ENCODE measurements at places on chromosomes 2 and 18. TPM values are rescaled to one million over a fixed set of nuclear protein-coding genes. Genes with fewer than 3 reads are reported as not detected.

The PROM2 gene
- 0.09 TPM for polyA plus RNA-seq

The HRH4 gene
- polyA plus RNA-seq: not detected

The VSNL1 gene
- 3.9 TPM for polyA plus RNA-seq

The TUBA4B gene
- not detected for polyA plus RNA-seq

GRCh38 chr2:201969938-201970785 lies 63.5 kb upstream of the FZD7 start:
- peak; percentile 98 for DNase-seq

DNA sequence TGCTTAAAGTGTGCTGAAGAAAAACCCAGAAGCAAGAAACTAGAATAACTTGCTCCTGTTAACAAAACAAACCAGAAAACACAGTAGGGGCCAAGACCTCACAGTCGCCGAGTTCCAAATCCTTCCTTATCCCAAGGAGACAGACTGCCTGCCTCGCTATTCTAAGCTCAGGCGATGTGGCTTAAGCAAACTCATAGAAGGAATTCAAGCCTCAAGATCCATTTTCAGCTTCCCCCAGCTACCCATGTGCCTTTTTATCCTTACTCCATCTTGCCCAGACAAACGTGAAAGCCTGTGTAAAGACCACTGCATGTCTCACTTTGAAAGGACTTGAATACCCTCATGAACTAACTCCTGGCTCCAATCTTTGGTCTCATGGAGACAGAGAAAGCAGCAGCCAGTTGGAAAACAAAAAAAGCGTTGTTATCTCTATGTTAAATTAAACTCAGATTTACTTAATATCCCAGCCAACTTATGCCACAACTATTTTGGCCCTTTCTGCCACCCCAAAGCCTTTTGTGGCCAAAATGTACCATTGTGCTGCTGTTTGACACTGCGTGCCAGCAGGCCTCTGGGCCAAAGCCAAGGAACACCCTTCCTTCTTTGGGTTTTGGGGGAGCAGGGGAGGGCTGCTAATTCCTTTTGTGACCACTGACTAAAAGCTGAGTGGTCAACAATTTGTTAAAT lies 123.2 kb upstream of the FZD5 start:
- peak; percentile 63 for DNase-seq

DNA sequence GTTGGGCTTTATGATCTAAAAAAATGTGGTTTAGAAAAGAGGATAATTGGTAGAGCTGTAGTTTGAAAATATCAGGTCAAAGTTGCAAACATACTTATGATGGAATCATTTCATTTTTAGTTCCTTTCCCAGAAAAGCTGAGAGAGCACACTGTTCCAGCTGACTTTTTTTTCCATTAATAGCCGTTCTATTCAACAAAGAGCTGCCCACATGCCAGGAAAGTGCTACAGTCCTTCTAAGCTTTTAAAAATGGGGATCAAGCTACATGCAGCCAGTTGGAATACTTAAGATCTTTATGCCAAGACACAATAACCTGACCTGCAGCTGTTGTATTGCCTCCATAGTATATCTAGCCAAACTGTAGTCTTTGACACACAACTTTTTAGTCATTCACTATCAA lies 111.5 kb downstream of the GALNT3 start:
- no peak for DNase-seq

GRCh38 chr18:58117786-58118403 lies 73.9 kb downstream of the NEDD4L start:
- DNase-seq: peak; percentile 97

DNA sequence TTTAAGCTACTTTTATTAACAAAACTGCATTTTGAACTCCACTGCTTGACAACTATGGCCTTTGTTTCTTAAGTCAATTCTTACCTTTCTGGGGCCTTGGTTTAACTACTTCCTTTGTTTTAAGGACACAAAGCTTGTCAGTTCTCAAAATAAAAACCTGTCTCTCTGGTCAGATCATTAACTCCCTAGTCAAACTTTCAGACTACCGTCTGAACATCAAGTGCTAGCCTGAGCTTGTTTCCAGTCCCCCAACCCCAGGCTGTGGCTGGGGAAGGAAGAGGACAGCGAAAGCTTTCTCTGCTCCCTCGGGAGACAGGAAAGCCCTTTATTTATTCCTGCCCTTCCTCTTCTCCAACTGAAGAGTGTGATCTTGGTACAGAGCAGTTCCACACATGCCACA lies 1.7 kb downstream of the SH3YL1 start:
- no peak for DNase-seq

GRCh38 chr2:31813016-31813415 lies 197.8 kb downstream of the MEMO1 start:
- DNase-seq: no peak
